ENCODE measurements at places on chromosomes 2 and 18.

GRCh38 chr18:34801774-34802173, 91.7 kb downstream of the DTNA start:
- no peak for DNase-seq

DNA sequence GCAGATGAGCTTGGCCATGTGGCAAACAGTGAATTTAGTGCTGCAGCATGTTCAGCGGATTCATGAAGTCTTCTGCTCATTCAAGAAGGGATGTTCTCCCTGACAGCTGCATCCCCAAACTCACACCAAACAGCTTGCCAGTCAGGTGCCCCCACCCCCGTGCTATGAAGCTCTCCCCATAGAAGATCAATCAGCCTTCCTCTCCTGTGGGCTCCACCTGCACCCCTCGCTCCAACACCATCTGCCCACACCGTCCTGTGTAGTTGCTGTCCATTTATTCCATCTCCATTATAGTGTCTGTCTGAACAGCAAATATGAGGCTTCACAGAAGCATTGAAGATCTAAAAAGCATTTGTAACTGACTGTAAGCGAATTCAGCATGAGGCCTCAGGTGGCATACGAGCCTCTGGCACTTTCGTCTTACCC, 218.9 kb downstream of the BCL2 start:
- DNase-seq, result no peak

DNA sequence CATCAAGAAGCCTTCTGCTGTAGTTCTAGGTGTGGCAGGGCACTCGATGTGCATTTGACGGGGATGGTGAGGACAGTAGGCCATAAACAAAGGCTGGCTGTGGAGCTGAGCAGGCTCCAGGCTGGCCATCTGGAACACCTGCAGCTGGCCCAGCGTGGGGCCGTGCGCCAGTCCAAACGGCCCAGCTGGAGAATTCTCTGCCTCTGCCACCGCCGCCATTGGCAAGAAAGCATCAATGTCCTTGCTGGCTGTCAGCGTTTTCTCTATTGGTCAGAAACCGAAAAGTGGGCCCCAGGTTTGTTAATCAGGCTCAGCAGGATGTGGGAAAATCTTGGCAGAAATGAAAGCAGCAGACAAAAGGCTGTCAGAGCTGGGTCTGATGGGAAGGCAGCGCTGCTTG, 24.0 kb upstream of the CTIF start:
- no peak for DNase-seq

DNA sequence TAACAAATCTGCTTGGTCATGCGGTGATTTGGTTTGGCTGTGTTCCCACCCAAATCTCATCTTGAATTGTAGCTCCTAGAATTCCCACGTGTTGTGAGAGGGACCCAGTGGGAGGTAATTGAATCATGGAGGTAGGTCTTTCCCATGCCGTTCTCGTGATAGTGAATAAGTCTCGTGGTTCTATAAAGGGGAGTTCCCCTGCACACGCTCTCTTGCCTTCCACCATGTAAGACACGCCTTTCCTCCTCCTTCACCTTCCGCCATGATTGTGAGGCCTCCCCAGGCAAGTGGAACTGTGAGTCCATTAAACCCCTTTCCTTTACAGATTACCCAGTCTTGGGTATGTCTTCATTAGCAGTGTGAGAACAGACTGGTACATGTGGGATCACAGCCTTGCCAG, 36.7 kb downstream of the TRABD2A start:
- no peak for DNase-seq

- DNase-seq, result no peak
Observed at GRCh38 chr2:227237786-227238185, 73.4 kb downstream of the COL4A3 start.

DNA sequence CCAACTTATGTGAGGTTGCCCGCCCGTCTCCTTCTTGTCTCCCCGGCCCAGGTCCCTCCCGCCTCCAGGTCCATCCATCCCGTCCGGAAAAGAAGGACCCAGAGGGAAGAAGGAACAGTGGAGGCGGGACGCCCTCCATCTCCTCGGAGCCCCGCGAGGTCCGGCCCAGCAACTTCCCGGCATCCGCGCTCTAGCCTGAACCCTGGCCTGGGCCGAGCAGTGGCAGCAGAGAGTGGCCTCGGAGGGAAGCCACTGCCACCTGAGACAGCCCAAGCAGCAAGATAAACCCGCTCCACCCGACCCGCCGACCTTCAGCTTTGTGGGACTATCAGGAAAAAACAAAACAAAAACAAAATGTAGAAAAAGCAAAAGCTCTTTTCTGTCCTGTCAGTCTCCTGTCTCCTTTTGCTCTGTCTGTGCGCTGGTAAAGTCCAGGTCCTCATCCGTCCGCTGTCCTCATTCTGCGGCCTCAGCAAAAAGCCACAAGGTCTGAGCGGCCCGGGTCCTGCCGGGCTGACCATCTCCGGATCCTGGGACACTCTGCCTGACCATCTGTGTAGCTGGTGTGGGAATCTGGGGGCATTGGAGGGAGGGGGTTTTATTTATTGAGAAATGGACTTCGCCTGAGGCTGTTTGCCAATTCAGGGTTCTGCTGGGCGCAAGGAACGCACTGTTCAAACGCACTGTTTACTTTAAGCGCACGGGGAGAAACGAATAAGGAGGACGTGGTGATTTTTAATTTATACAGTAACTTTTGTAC, 3.1 kb downstream of the DLX1 start:
- DNase-seq, result no peak

DNA sequence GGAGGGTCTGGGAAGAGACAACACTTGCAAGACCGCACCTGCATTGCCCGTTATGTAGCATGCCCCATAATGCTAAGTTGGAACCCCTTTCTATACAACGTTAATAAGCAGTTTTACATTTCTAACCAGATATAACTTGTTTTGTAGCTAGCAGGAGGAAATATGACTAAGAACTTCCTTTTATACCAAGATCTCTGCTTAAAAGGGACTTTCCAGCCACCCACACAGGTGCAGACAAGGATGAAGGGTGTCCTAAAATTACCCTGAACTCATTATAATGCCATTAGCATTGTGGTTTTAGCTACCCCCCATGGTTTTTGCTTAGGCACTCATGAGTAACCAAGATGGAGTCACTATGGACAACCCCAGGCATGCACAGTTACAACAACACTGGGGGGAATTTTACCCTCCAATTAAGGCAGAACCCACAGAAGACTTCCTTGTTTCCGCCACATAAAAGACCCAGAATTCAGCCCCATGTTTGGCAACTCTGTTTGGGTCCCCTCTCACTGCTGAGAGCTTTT, 362.8 kb downstream of the CBLN2 start:
- no peak for DNase-seq

DNA sequence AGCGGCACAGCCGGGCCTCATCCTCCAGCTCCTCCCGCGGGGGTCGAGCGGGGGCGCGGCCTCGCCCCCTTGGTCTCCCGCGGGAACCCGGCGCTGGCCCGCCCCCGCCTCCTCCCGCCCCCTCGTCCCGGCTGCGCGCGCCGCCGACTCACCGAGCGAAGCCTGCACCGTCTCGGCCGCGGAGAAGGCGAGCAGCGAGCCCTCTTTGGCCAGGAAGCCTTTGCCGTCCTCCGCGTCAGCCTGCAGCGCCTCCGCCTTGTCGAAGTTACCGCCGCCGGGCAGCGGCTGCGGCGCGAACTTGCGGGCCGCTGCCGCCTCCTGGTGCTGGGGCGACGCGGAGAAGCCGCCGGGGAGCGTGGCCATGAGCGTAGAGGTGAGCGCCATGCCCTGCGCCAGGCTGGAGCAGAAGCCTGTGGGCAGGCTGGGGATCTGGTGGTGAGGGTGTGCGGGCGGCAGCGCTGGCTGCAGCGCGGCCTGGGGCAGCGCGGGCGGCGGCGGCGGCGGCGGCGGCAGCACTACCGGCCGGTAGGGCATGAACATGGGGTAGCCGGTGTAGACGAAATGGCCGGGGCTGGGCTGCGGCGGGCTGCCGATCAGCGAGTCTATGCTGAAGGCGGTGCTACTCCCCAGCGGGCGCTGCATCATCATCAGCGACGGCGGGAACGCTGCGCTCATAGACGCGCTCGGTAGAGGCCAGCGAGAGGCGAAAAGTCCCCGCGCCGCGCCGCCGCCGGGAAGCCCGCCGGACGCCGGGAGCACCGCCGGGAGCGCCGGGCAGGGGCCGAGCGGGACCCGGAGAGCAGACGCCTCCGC, 683 bp downstream of the GBX2 start:
- no peak for DNase-seq

DNA sequence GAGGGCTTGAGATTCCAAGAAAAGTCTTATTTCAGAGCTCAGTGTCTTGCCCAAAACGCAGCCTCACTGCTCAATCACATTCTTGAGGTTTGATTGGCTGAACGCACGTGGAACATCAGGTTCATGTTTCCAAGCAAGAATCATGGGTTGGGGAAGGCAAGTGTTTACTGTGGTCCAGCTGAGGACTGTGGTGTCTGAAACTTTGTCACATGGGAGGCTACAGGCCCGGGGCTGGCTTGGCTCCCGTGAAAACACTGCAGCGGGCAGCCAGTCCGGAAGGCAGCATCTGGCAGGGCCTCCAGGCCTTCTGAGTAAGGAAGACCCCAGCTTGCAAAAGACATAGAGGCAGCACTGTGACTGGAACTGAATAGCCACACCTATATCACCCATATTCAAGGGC, 84.7 kb downstream of the POLR1A start:
- DNase-seq, result no peak

DNA sequence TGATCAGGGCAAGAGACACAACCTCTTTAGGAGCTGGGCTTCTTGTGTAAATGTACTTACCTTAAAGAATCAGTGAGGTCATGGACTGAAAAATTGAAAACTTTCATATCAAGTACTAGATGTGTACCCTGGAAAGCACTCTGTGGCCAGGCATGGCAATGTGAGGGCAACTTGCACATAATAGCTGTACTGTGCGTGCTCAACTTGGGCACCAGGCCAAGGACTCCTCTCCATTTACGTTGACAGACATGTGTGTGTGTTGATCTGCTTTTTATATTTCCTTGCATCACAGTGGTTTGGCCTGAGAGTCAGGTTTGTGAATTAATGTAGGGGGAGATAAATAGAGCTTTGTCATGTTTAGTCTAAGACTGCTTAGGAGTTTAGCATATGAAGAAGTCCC, 669.5 kb upstream of the REG3G start:
- no peak for DNase-seq

GRCh38 chr2:11872948-11873269, 126.5 kb downstream of the LPIN1 start:
- no peak for DNase-seq

GRCh38 chr18:58355243-58355642, 273.6 kb downstream of the ALPK2 start:
- no peak for DNase-seq

DNA sequence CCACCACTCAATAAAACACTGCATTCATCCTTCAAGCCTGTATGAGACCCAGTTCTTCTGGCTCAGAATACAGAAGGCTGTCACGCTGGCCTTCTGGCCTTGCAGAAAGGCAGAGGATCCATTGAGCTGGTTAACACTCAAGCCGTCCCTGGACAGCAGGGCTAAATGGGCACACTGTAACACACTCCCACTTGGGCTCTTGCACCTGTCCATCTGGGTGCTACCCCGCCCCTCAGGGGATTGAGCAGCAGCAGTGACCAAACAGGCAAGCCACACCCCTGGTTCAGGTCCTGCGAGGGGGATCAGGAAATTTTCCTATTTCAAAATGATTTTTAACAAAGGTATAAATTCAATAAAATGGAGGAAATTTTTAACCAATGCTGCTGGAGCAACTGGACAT, 936.0 kb downstream of the CNTNAP5 start:
- no peak for DNase-seq
